Mammary epithelial cell (primary cell): ENCODE measurements at places on chromosomes 2 and 18.

DNA sequence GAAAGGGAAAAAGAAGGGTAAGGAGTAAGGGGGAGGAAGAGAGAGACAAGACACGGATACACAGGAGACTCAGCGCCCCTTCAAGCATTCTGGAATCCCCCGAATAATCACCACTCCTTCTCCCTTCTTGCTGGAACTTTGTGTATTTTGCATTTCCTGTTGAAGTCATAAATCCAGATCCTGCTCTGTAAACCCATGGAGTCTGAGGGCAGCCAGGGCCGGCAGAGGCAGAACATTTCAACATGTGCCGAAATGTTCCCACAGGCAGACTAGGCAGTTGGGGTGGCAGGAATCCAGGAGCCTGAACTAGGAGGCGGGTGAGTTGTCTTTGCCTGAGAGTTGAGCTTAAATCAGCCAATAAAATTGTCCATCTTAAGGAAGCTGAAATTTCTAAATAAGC, 193.1 kb downstream of the SH3RF3 start:
- DNase-seq, result peak; percentile 68

GRCh38 chr18:28086670-28087552, 90.0 kb downstream of the CDH2 start:
- DNase-seq, result peak; percentile 49

GRCh38 chr2:10366601-10367270, 64.0 kb downstream of the HPCAL1 start:
- no peak for DNase-seq

DNA sequence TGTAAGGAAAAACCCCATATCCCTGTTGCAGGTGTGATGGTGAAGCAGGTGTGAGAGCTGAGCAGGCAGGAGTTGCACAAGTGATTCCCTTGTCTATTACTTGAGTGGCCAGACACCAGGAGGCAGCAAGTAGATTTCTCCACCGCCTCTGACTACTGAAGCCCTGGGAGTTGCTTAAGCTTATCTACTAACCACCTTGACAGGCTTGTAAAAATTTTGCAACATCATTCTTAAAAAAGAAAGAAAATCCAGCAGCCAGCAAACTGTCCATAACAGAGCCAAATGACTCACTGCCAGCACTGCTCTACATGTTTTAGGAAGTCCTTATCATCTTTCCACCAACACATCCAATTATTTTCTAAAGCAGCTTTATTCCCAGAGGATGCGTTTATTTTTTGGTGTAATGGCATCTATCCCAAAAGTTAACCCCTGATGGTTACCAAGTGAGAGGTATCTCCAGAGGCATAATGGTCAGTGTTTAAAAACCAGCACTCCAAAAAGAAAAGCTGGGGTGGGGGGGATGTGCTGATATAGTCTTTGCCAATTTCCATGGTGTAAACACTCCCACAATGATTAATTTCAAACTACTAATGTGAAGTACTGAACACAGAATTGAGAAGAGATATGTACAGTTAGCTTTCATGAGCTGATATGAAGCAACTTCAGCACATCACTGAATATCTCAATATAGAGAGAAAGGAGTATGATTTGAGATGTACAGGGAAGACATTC, 16.3 kb upstream of the GPR39 start:
- peak; percentile 72 for DNase-seq

GRCh38 chr2:234846599-234847363, 105.0 kb upstream of the SH3BP4 start:
- DNase-seq, result no peak

DNA sequence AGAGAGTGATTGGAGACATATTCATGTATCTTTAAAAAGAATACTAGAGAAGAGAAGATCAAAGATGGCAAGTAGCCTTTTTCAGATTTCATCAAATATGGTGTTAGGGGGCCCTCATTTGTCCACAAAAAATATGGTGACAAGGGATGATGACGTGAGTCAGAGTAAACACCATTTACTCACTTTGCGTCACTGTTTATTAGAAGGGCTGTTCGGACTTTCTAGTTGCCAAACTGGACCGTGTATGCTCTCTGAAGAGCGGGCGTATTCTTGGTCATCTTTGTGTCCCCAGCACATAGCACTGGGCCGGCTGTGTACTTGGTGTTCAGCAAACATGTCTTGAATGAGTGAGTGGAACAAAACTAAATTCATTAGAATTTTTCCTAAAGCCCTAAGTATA, 37.5 kb downstream of the TTC39C start:
- no peak for DNase-seq

DNA sequence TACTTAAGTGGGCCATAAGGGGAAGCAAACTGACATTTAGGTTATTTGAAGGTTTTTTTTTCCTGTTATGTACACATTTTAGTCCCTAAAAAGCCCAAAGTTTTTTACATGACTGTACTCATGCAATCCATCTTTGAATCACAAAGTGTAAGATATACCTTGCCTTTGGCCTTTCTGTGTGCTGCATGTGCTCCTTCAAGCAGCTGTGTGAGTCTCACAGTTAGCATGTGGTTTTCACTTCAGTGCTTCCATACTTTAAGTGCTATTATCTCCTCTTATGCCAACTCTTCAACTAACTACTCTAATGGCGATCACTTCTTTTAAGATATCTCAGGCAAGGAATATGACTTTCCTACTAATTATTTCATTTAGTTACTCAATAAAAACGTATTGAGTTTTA, 597.1 kb upstream of the ACVR2A start:
- no peak for DNase-seq

- DNase-seq, result no peak
Observed at GRCh38 chr18:48821251-48821590, 129.5 kb downstream of the SMAD7 start.

GRCh38 chr2:148298196-148298595, 277.3 kb downstream of the MBD5 start:
- DNase-seq, result peak; percentile 23

- DNase-seq, result no peak
Observed at GRCh38 chr18:73681912-73682311, 465.7 kb downstream of the FBXO15 start.
